HTR-8/SVneo (cell line): ENCODE measurements at places on chromosomes 5 and 9.

DNA sequence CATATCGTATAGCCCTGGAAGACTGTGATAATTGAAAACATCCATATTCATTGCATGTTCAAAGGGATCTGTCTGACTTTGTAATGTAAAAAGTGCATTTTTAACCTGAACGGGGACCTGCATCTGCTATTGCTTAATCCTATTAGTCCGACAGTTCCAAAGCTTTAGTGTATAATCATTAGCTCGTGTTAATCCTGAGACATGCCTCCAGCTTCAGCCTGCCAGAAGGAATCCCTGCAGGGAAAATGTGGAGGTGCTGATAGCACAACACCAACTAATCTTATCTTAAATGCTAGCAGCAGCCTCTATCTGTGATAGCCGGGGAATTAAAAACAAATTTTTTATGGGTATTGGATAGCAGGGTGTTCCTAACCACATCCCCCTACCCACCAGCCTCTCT, 495.2 kb downstream of the TLE4 start:
- no peak for DNase-seq

DNA sequence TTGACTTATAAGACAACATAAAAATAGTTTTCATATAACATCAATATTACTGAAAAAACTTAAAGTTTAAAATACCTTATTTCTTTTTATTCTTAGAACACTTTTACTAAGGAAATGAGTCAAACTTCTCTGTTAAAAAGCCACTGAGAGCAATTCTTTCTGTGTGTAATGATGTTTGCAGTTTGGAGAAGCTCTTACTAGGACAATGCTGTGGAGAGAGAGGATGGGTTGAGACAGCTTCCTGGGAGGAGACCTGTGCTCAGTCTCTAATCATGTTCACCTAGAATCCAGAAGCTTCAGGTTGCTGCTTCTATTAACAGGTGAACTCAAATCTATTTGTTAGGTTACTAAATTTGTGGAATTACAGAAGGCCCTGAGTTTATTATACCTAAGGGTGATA, 198.5 kb downstream of the DNAH5 start:
- DNase-seq, result no peak

- no peak for DNase-seq
These were observed 542.3 kb downstream of the PSAT1 start for GRCh38 chr9:78839252-78839651.

DNA sequence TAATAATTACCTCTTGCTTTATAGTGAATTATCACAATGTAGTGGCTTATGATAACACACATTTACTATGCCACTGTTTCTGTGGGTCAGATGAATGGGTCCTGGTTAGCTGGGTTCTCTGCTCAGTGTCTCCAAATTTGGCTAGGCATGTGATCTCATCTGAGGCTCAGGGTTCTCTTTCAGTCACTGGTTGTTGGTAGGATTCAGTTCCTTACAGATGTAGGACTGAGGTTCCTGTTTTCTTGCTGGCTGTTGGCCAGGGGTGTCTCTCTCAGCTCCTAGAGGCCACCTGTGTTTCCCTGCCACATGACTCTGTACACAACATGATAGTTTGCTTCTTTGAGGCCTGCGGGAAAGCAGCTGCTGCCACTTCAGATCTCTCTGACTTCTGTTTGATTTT, 7.1 kb downstream of the NFX1 start:
- DNase-seq, result no peak

GRCh38 chr5:90740244-90740799, 181.7 kb downstream of the ADGRV1 start:
- DNase-seq, result no peak

DNA sequence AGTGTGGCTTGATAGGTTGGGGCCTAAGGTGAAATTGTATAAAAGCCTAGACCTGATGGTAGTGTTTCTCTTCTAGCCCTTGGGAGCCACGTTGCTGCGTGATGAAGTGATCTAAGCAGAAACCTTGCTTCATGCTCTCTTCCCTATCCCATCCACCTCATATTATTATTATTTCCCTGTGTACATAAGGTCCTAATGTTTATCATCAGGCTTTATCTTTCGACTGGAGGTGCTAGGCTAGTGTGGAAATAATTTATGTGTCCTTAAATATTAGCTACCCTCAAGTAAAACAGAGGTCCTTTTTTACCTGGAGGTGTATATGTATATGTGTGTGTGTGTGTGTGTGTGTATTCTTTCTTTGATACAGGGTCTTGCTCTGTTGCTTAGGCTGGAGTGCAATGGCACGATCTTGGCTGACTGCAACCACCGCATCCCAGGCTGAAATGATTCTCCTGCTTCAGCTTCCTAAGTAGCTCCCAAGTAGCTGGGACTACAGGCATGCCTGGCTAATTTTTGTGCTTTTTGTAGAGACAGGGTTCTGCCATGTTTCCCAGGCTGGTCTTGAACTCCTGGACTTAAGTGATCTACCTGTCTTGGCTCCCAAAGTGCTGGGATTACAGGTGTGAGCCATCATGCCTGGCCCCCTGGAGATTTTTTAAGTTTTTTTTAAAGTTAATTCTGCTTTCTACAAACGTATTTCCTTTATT, 3.7 kb downstream of the UGCG start:
- no peak for DNase-seq

DNA sequence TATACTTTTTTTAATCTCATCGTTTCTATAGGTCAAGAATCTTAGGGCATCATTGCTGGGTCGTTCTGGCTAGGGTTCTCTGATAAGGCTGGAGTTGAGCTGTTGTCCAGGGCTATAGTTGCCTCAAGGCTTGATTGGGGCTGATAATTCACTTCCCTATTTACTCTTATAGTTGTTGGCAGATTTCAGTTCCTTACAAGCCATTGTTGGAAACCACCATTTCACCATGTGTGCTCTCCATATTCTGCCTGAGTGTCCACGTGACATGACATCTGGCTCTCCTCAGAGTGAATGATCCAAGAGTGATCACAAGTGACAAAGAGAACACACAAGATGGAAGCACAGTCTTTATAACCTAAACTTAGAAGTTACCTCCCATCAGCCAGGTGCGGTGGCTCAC, 852.2 kb downstream of the EFNA5 start:
- DNase-seq, result no peak

GRCh38 chr5:160903551-160903950, 51.5 kb upstream of the ATP10B start:
- no peak for DNase-seq

DNA sequence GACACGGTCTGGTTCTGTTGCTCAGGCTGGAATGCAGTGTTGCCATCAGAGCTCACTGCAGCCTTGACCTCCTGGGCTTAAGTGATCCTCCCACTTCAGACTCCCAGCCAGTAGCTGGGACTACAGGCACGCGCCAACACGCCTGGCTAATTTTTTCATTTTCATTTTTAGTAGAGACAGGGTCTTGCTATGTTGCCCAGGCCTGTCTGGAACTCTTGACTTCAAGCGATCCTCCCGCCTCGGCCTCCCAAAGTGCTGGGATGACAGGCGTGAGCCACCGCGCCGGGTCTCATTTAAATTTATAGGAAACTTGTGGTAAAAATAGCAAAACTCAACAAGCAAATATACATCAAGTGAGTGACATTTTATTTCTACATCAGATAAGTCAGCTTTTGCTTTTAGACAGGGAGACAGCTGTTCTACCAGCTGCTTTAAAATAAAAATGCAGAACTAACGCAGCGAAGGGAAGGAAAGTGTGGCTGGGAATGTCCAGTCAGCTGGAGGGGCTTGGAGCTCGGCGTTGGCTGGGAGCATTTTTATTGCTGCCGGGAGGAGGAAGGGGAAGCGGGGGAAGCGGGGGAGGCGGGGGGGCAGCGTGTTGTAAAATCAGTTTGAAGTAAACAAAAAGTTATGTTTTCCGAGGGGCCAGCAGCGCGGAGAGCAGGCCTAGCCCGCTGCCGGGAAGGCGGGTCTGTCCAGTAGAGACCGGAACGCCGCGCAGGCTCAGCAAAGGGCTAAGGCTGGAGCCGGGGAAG, 707 bp upstream of the ZFYVE16 start:
- no peak for DNase-seq

GRCh38 chr5:39108987-39109386, 34.8 kb upstream of the RICTOR start:
- DNase-seq, result no peak

GRCh38 chr5:103272377-103272776, 13.8 kb downstream of the MACIR start:
- DNase-seq, result no peak

GRCh38 chr9:33032292-33032691, 7.2 kb downstream of the DNAJA1 start:
- no peak for DNase-seq

GRCh38 chr9:136849960-136850865, 1.0 kb downstream of the PHPT1 start:
- no peak for DNase-seq

GRCh38 chr5:76337953-76338451, 65.1 kb upstream of the IQGAP2 start:
- peak; percentile 79 for DNase-seq

GRCh38 chr5:37777432-37778130, 62.3 kb downstream of the GDNF start:
- DNase-seq, result no peak

DNA sequence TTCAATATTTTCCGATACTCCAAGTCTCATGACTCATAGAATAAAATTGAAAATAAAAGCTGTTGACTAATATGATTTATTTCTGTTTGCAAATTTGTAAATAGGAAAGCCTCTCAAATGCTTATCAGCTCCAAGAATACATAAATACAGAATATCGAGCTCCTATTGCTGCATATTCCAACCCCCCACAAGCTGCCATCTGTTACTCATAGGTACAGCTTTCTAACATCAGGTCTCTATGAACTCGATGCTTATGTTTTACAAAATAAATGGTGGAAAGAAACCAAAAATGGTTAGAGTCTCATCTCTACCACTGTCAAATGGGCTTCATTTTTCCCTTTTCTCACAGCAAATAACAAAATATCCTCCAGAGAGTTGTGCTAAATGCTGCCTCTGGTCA, 631.6 kb upstream of the CDH18 start:
- DNase-seq, result no peak
